ENCODE measurements at places on chromosomes 5 and 9.

GRCh38 chr5:59709346-59709821 lies 184.1 kb downstream of the PDE4D start:
- H3K4me3 ChIP-seq, result no peak overlapping the region
- no peaks in the 10 kb centered on the region for H3K4me1 ChIP-seq
- H3K36me3 ChIP-seq, result no peaks in the 10 kb centered on the region
- no peaks in the 10 kb centered on the region for H3K27me3 ChIP-seq
- DNase-seq, result no peak
- peak overlapping the region; percentile 23 for H3K27ac ChIP-seq

DNA sequence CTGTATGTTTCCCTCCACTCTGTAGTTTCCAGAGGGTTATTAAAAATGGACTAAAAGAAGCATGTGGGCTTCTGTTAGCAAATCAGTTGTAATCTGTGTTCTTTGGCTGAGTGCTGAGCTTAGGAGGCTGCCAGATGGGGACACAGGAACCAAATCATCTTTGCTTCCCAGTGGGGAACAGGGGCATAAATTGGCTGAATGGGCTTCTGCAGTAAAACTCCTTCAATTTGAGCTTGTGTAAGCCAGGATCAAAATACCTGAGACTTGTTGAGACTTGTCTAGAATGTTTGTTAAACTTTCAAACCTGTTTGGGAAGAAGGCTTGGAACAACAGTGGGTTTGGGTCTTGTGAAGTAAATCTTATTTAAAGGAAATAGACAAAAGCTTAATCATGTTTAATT lies 32.2 kb upstream of the TNFAIP8 start:
- no peaks in the 10 kb centered on the region for H3K27me3 ChIP-seq
- no peak for DNase-seq
- peak overlapping the region; percentile 30 for H3K27ac ChIP-seq
- no peak overlapping the region for H3K4me3 ChIP-seq

- H3K27me3 ChIP-seq, result peaks cover 26% of the 10 kb centered on the region
- H3K36me3 ChIP-seq, result no peaks in the 10 kb centered on the region
- DNase-seq, result no peak
- no peak overlapping the region for H3K4me3 ChIP-seq
Observed at GRCh38 chr9:35908504-35909125, 675 bp upstream of the SPAAR start.

DNA sequence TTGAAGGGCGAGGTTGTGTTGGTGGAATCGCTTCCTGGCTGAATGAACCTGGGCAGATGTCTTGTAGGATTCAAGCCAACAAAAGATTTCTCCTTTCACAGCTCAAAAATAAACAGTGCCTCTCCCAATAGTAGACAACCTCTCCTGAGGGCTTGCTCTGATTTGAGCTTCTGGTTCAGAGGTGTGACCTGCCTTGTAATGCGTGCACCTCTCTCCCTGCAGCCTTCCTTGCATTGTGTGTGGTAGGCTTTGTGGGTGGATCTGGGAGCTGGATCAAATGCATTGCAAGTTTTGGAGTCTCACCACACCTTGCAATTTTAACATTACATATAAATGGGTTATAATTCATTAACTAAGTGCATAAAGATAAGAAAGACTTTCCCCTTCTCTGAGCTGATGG lies 96.9 kb upstream of the PTCH1 start:
- no peak overlapping the region for H3K27ac ChIP-seq
- no peak for DNase-seq
- no peaks in the 10 kb centered on the region for H3K4me1 ChIP-seq
- peaks cover 26% of the 10 kb centered on the region for H3K27me3 ChIP-seq
- no peaks in the 10 kb centered on the region for H3K36me3 ChIP-seq

DNA sequence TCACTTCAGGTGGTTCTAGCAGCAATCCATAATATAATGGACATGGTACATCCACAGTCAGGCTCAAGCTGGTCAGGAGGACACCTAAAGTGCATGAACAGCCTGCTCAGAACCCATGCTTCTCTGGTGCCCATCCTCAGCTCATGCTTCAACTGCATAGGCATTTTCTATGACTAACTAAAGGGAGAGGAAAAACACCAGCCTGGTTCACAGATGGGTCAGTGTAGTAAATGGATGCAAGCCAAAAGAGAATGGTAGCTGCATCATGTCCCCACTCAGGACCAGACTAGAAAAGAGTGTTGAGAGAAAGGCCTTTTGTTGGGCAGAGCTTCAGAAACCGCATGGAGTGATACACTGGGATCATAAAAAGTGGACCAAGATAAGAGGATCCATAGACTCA lies 556.6 kb downstream of the TLE1 start:
- no peak for DNase-seq
- H3K4me3 ChIP-seq, result no peak overlapping the region
- H3K27me3 ChIP-seq, result peaks cover 6% of the 10 kb centered on the region
- H3K4me1 ChIP-seq, result no peaks in the 10 kb centered on the region

- peaks cover 21% of the 10 kb centered on the region for H3K36me3 ChIP-seq
- peaks cover 22% of the 10 kb centered on the region for H3K4me1 ChIP-seq
- H3K27me3 ChIP-seq, result no peaks in the 10 kb centered on the region
- peak; percentile 37 for DNase-seq
- no peak overlapping the region for H3K4me3 ChIP-seq
Observed at GRCh38 chr9:94875300-94876020, 149.0 kb downstream of the AOPEP start.

- DNase-seq, result no peak
- H3K4me3 ChIP-seq, result no peak overlapping the region
- no peaks in the 10 kb centered on the region for H3K4me1 ChIP-seq
- H3K36me3 ChIP-seq, result no peaks in the 10 kb centered on the region
Observed at GRCh38 chr9:90698871-90699440, 56.3 kb upstream of the DIRAS2 start.

GRCh38 chr9:136729144-136729543 lies 13.6 kb downstream of the LCN10 start:
- no peak overlapping the region for H3K27ac ChIP-seq
- H3K4me3 ChIP-seq, result peak overlapping the region; percentile 60
- DNase-seq, result no peak
- peaks cover 44% of the 10 kb centered on the region for H3K4me1 ChIP-seq
- peaks cover 3% of the 10 kb centered on the region for H3K27me3 ChIP-seq

GRCh38 chr5:55913466-55914413 lies 62.6 kb downstream of the IL31RA start:
- DNase-seq, result no peak

- H3K36me3 ChIP-seq, result no peaks in the 10 kb centered on the region
- H3K4me1 ChIP-seq, result no peaks in the 10 kb centered on the region
- H3K27me3 ChIP-seq, result no peaks in the 10 kb centered on the region
- no peak overlapping the region for H3K4me3 ChIP-seq
Observed at GRCh38 chr9:106745457-106745856, 117.5 kb upstream of the ZNF462 start.

GRCh38 chr5:131795879-131796792 lies 681 bp downstream of the FNIP1 start:
- H3K27ac ChIP-seq, result peak overlapping the region; percentile 96
- H3K36me3 ChIP-seq, result no peaks in the 10 kb centered on the region
- no peak for DNase-seq
- peak overlapping the region; percentile 93 for H3K4me3 ChIP-seq
- no peaks in the 10 kb centered on the region for H3K27me3 ChIP-seq

GRCh38 chr5:169860585-169860984 lies 119.7 kb downstream of the INSYN2B start:
- no peak overlapping the region for H3K4me3 ChIP-seq
- no peak overlapping the region for H3K27ac ChIP-seq
- no peak for DNase-seq
- H3K36me3 ChIP-seq, result peaks cover 8% of the 10 kb centered on the region
- peaks cover 13% of the 10 kb centered on the region for H3K4me1 ChIP-seq

- peaks cover 65% of the 10 kb centered on the region for H3K4me1 ChIP-seq
- H3K27ac ChIP-seq, result peak overlapping the region; percentile 73
- H3K36me3 ChIP-seq, result no peaks in the 10 kb centered on the region
Observed at GRCh38 chr5:159003045-159004030, 96.4 kb downstream of the EBF1 start.

DNA sequence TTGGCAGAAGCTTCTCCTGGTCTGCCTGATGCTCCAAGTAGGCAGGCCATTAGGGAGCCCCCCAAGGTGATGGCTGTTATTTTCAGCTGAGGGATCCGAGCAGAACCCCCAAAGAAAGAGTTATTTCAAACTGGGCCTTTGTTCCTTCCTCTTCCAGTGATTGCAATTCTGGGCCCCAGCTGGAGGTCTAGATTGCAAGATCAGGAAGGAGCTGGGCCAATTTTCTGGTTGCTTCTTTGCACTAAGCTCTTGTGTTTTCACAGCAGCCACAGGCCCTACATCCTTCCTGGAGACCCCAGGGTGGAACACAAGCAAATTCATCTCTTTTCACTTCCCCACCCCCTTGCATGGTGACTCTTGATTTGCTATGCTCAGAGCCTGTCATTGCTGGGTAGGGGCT lies 215.0 kb downstream of the SEMA6A start:
- DNase-seq, result no peak
- peak overlapping the region; percentile 9 for H3K27ac ChIP-seq
- H3K4me3 ChIP-seq, result peak overlapping the region; percentile 70
- H3K27me3 ChIP-seq, result no peaks in the 10 kb centered on the region

- DNase-seq, result no peak
- peaks cover 40% of the 10 kb centered on the region for H3K27me3 ChIP-seq
- no peak overlapping the region for H3K4me3 ChIP-seq
- H3K27ac ChIP-seq, result no peak overlapping the region
- H3K4me1 ChIP-seq, result no peaks in the 10 kb centered on the region
- no peaks in the 10 kb centered on the region for H3K36me3 ChIP-seq
Observed at GRCh38 chr5:135978212-135978631, 23.4 kb upstream of the LECT2 start.

DNA sequence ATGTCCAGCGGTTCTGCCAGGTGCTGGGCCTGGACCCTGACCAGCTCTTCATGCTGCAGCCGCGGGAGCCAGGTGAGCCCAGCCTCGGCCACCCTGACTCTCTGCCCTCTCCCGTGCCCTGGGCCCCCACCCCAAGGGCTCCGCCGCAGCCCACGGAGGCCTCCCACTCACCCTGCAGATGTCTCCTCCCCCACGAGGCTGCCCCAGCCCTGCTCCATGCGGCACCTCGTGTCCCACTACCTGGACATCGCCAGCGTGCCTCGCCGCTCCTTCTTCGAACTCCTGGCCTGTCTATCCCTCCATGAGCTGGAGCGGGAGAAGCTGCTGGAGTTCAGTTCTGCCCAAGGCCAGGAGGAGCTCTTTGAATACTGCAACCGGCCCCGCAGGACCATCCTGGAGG lies 7.4 kb downstream of the RNF208 start:
- no peak overlapping the region for H3K27ac ChIP-seq
- H3K4me1 ChIP-seq, result peaks cover 4% of the 10 kb centered on the region
- H3K27me3 ChIP-seq, result no peaks in the 10 kb centered on the region
- H3K4me3 ChIP-seq, result no peak overlapping the region
- no peaks in the 10 kb centered on the region for H3K36me3 ChIP-seq
- DNase-seq, result no peak

GRCh38 chr5:17794201-17794600 lies 159.9 kb downstream of the TAF11L14 start:
- DNase-seq, result no peak
- H3K4me1 ChIP-seq, result peaks cover 7% of the 10 kb centered on the region
- no peak overlapping the region for H3K4me3 ChIP-seq
- no peak overlapping the region for H3K27ac ChIP-seq

DNA sequence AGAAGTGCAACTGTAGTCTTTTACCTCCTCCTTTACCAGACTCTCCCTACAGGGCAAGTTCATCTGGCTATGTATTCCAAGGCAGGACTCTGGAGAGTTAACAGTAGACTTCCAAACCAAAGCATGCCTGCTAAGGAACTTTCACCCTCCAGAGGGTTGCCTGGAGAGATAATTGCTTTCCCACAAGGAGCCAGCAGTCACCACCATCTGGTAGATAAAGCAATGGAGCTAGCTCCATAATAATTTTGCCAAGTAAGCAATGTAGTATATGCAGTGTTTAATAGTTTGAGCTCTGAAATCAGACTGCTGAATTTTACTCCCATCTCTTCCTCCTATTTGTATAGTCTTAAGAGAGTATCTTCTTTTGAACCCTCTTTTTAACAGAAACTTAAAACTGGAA lies 566.8 kb upstream of the PTGER4 start:
- H3K4me3 ChIP-seq, result no peak overlapping the region
- no peaks in the 10 kb centered on the region for H3K4me1 ChIP-seq
- H3K27ac ChIP-seq, result no peak overlapping the region

DNA sequence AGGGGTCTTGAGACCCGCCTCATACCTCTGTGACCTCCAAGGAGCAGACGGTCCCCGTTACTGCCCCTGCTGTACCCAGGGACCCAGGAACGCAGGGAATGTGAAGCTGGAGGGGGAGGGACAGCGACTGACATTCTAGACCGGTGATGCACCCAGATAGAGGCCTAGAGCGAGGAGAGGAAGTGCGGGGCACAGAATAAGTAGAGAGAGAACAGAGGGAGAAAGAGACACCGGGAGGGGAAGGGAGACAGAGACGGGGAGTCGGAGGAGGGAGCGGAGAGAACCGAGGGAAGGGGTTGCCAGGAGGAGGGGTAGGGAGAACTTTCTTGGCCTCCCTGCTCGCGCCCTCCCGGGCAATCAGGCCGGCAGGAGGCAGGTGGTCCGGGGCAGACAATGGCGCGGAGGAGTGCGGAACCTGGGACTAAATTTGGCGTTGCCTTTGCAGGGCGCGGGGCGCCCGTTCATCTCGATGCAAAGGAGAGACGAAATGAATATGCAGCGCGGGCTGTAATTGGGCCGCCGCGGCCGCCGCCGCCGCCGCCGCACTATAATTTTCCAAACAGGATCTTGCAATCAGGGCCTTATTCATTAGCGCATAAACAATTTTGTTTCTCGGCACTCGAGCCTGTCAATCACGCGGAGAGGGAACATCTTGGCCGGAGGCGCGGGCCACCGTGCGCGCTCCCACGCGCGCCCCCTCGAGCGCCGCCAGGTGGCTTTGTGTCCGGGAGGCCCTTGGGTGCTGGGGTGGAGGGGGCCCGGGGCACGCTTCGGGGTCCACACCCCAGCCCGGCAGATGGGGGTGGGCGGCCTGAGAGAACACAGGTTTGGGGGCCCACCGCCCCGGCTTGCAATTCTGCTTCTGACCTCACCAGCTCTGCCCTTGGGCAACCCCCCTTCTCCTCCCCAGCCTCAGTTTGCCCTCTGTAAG lies 33.0 kb downstream of the NDUFA8 start:
- peaks cover 10% of the 10 kb centered on the region for H3K4me1 ChIP-seq
- no peak overlapping the region for H3K27ac ChIP-seq
- H3K27me3 ChIP-seq, result peaks cover 75% of the 10 kb centered on the region
- DNase-seq, result no peak
- H3K4me3 ChIP-seq, result no peak overlapping the region

DNA sequence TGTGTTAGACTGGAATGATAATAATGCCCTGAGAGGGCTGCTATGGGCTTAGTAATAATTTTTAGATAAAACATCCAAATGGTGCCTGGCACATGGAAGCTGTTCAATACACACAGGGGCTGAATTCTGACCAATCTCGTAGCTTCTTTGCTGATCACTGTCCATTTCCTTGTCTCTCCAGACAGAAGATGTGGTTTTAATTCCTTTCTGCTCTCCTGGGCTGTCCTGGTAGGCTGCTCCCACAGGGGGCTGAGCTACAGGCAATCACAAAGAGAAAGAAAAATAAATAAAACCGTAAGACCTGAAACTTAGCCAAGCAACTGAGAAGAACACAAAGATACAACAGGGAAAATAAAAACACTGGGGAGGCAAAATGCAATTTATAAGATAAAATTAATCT lies 136.5 kb downstream of the CDK5RAP2 start:
- H3K36me3 ChIP-seq, result peaks cover 27% of the 10 kb centered on the region
- peaks cover 23% of the 10 kb centered on the region for H3K4me1 ChIP-seq
- no peak for DNase-seq

GRCh38 chr5:68708156-68708841 lies 385.5 kb upstream of the SLC30A5 start:
- no peak overlapping the region for H3K27ac ChIP-seq
- H3K4me3 ChIP-seq, result no peak overlapping the region
- peaks cover 62% of the 10 kb centered on the region for H3K4me1 ChIP-seq
- no peaks in the 10 kb centered on the region for H3K27me3 ChIP-seq
- DNase-seq, result no peak

All from naive B cell (primary cell).